ENCODE measurements at places on chromosomes 2 and 18.

DNA sequence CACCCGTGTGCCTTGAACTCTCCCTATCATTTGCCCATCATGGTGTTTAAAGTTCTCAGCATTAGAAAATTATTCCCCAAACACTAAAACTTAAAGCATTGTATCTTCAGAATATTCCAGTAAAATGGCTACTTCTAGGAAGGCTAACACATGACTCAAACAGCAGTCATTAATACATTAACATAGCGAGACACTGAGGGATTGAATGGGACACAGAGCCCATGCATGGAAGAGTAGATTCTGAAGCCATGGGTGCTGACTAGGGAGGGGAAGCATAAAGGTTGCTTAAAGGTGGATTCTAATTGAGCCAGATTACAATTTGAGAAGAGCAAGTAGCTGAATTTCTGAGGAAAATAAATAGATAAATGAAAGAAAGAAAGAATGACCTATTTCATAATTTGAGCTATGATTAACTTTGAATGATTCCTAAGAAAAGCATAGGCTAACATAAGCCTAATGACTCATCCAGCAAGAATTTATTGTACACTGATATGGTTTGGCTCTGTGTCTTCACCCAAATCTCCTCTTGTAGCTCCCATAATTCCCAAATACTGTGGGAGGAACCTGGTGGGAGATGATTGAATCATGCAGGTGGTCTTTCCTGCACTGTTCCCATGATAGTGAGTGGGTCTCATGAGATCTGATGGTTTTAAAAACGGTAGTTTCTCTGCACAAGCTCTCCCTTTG lies 79.8 kb upstream of the PIK3C3 start:
- DNase-seq: no peak

GRCh38 chr18:30106356-30106755 lies 936.2 kb downstream of the DSC3 start:
- no peak for DNase-seq

DNA sequence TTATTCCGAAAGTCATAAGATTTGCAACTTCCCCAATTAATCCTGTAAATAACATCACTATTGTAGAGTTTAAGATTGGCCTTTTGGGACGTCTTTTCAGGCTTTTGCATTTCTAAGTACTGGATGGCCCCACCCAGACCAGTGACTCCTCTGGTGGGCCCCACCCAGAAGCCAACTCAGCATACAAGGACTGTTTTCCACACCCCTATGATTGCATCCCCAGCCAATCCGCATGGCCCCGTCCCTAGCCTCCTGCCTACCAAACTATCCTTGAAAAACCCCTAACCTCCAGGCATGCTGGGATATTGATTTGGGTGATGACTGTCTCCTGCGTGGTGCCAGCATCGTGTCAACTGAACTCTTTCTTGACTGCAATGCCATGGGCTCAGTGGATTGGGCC lies 24.5 kb upstream of the TGIF1 start:
- DNase-seq: no peak

- DNase-seq: no peak
Measured at GRCh38 chr2:134679745-134680144, 39.1 kb downstream of the TMEM163 start.

- no peak for DNase-seq
Measured at GRCh38 chr2:72211777-72212485, 64.3 kb upstream of the CYP26B1 start.

DNA sequence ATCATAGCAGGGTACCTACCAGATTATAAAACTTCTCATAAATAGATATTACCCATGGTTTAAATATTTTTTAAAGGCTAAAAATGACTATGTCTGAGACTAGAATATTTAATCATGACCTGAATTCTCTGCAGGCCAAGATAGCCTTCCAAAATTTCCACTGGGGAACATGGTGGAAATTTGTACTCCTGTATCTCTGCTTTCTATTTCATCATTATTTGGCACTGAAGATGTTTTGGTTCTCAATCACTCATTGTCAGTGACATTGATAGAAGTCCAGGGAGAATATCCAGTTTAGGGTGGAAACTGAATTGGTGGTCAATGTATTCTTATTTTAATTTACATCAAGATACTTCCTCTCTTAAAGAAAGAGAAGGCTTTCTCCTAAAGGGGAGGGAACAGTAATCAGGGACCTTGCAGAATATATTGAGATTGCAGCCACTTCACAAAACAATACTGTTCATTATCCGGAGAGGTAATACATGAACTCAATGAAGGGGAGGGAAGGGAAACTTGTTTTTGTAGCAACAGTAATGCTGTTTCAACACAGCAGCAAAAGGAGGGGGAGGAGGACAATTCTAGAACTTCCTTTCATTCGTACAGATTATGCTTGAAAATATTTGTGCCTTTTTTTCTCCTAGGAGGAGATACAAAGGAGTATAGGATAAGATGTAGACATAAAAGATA lies 34.1 kb downstream of the EEF1B2 start:
- DNase-seq: no peak

DNA sequence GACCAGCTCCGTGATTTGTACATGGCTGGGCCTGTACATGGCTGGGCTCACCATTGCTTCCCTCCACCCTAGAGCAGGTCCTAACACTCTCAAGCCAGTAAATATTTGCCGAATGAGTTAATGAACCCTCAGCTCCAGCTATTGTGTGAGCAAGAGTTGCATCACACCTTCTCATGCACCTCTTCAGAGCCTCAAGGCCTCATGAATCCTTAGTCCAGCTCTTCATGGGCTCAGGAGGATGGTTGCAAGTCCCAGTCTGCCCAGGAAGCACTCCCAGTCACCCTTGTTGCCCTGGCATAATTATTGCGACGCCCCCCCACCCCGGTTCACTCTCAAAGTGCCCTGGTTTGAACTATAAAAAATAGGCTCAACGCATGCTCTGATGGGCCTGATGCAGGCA lies 30.1 kb upstream of the GNAL start:
- DNase-seq: no peak

- no peak for DNase-seq
Measured at GRCh38 chr2:59791004-59791618, 762.3 kb downstream of the BCL11A start.

DNA sequence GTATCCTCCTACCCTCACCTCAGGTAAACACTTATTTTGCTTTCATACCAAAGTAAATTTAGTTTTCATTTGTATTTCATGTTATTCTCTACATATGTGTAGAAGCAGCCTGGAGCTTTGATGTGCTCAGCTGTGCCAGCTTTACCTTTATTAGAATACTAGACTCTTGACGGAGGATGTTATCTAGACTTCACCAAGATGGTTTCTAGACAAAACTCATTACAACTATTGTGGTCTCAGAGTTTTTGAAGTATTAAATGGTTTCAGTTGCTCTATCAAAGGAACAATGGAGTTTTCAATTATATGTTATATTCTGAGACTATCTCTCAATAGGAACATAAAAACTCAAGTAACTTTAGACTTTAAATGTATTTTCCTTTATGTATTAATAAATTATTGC lies 5.0 kb upstream of the IL18RAP start:
- DNase-seq: no peak

DNA sequence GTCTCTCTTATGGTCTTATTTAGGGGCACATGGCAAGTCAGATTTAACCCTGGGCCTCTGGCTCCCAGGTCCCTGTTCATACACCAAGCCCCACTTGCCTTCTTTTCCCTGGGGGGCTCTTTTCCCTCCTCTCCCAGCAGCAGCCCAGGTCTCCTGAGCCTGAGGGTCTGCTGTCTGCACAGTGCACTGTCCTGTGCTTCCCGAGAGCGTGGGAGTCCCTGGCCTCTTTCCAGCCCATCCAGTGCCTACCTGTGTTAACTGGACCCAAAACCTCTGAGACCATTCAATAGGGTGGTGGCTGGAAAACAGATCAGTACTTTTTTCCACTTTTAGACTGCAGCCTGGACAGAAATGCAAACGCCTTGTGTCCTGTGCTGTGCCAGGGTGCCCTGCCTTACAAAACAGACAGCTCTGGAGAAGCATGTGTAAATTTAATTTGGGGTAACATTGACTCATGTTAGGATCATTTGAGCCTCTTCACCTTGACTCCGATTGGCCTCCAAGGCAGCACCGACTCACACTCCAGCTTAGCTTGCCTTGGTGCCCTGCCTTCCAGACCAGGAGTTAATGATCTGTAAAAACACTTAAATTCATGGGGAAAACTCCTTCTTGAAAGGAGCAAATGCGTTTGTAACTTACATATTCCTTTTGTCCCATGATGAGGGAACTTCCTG lies 34.3 kb downstream of the TWIST2 start:
- no peak for DNase-seq

GRCh38 chr2:24657818-24658217 lies 135.4 kb downstream of the PTRHD1 start:
- DNase-seq: no peak

- no peak for DNase-seq
Measured at GRCh38 chr2:133266926-133267590, 301.2 kb downstream of the NCKAP5 start.

DNA sequence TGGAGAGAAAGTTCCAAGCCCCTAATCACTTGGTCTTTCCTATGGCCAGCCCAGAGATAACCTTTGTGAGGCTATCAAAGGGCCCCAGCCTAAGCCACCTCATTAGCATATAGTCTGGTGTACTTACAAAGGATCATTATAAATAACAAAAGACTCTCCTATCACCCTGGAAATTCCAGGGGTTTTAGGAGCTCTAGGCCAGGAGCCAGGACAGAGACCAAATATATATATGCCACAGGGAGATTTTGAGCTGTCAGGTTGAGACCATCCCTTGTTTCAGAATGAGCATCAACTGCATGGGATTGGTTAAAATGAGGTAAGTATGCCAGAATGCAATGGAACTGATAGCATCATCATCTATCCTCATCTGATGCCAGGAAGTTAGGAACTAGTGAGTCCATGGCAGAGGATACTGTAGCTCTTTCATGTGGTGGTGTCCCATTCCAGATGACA lies 32.1 kb upstream of the CHRNA1 start:
- DNase-seq: peak; percentile 88

GRCh38 chr2:97761192-97761591 lies 47.8 kb downstream of the ZAP70 start:
- DNase-seq: no peak

- DNase-seq: no peak
Measured at GRCh38 chr2:215249501-215249900, 62.4 kb upstream of the ATIC start.
